Forelimb muscle (tissue), 1 donor: ENCODE measurements at places on chromosomes 5 and 9.

DNA sequence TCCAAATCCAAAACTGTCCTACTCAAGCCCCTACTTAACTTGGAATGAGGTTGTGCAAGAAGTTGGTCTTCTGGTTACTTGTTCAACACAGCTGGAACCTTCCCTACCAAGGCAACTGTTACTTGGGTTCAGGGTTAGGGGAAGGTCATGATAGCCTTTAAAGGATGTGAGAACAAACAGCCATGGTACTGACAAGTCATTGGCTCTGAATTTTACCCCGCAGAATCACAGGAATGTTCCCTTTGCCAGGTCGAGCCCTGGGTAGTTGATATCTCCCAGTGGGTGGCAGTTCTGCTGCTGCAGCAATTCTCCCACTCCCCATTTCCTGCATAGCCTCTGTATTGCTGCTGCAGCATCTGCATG is 396.1 kb upstream of the MPDZ start:
- no peak for DNase-seq

DNA sequence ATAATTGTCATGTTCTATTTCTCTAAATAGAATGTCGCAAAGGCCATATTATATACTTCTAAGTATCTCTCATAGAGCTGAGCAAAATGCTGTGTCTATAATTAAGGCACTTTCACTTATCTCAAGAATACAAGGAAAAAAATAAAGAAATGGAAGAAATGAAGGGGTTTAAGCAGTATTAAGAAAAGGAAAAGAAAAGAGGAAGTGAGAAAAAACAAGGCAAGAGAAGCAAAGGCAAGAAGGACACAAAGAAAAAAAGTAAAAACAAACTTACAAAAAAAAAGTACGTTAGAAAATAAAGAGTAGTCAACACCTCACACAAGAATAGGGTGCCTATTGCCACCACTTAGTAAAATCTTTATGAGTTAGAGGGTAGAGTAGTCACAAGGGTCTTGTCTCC is 506.2 kb downstream of the GABRG2 start:
- no peak for DNase-seq

DNA sequence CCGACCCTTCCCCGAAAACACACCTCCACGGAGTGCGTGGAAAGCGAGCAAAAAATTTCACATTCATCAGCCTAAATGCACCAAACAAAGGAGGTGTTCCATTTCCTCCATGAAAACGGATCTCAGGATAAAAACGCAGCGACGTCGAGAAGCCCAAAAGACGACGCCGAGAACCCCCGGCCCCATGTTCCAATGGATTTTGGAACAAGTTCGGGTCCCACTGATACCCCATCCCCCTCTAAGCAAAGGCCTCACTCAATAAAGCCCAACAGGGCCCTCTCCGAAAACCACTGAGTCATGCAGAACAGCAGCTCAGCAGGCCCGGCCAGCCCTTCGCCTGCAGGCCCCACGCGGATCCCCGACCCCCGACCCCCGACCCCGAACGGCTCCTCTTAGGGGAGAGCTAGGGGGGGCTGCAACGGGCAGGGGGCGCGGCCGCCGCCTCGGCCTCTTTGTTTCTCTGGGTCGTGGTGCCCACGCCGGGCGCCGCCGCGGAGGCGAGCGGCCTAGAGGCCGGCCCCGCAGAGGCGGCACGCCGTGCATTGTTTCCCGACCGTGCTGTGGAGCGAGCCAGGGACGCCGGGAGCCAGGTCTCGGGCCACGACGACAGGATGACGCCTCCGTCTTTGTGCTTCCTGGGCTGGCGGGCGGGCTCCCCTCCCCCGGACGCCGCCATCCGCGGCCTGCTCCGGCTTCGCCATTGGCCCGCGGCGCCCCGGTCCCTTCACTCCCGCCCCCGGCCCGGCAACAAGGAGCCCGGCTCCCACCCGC is 915 bp downstream of the ZFAND5 start:
- no peak for DNase-seq

- DNase-seq, result no peak
Observed at GRCh38 chr9:135152614-135153334, 65.3 kb downstream of the OLFM1 start.

- DNase-seq, result no peak
Observed at GRCh38 chr5:106127341-106127781, 1543.4 kb downstream of the EFNA5 start.

GRCh38 chr5:180433032-180433422 is 61.2 kb upstream of the CNOT6 start:
- DNase-seq, result no peak

- DNase-seq, result no peak
Observed at GRCh38 chr9:120668399-120668798, 45.9 kb downstream of the MEGF9 start.

GRCh38 chr9:98067184-98067583 is 10.7 kb downstream of the NANS start:
- no peak for DNase-seq

GRCh38 chr5:133398646-133399101 is 213.7 kb downstream of the FSTL4 start:
- DNase-seq, result no peak

DNA sequence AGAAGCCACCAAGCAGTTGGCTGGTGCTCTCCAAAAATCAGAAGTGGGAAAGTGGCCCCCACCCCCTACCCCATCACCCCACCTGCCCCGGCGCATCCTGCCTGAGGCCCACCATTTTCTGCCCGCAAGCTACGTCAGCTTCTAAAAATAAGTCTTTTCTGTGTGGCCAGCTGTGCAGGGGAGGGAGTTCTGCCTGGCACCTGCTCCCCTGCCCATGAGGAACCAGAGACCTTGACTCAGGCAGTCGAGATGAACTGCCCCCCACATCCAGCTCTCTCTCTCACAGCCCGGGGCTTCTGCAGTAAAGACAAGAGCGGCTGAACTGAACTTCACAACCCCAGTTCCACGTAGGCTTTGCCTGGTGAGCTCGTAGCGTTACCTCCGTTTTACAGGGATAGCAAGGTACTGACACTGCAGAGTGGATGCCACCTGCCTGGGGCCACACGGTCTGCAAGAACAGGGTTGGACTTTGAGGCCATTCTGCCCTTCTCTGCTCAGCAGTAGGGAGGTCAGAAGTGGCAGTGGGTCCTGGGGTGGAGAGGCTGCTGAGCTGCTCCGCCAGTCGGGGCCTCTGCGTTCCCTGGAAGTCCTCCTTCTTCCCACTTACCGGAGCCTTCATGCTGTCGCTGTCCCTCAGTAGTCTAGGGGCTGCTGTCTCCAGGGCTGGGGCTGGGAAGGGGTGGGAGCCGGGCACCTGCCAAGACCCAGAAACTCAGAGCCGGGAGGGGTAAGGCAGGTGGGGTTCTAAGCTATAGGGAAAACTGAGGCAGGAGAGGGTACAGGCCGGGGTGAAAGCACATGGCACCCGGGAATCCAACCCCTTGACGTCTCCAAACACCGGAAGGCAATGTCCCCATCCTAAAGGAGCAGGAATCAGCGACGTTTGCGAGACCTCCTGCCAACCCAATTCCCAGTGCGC is 781 bp downstream of the ST6GALNAC4 start:
- no peak for DNase-seq

- DNase-seq, result no peak
Observed at GRCh38 chr9:16640649-16641048, 229.8 kb downstream of the BNC2 start.

DNA sequence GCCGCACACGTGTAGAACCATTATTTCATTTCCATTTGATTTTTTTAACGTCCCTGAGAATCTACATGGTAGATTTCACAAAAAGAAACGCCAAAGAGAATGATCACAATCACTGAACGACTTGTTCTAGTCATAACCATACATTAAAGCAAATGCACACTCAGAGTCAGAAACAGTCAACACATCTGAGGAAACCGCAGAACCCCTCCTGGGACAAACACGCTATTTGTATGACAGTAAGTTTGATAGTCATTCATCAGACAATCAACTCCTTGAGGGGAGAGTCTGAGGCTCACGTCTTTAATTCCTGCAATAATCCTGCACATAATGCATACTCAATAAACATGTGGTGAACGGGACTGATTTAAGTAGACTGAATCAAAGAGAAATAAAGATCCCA is 129.2 kb downstream of the MED27 start:
- DNase-seq, result no peak

- DNase-seq, result no peak
Observed at GRCh38 chr9:10875752-10876151, 262.9 kb upstream of the PTPRD start.

DNA sequence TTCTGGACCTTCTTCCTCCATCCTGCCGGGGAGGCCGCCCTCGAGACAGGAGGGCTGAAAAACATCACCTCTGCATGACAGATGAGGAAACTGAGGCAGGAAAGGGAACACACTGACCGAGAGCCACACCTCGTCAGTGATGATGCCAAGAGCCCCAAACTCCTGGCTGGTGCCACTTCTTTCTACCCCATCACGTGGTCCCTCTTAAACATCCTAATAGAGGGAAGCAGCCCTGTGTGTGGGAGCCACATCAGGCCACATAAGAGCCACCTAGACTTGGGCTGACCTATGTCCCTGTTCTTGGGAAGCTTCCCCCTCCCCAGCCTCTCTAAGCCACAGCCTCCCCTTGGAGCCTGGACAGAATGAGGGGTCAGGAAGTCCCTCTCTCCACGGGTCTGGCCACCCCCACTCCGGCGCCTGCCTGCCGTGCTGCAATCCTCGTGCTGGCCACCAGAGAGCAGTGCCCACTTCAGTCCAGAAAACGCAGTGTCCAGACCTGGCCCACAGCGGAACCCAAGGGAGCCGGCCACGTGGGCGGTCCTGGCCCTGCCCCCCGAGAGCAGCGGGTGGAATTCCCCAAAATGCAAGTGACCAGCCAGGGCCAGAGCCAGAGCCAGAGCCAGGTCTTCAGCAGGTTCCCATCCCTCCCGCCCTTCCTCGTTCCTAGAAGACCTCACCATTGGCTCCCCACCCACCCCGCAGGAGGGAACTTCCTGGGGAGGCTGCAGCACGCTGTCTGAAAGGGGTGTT is 54.7 kb upstream of the SARDH start:
- peak; percentile 29 for DNase-seq

DNA sequence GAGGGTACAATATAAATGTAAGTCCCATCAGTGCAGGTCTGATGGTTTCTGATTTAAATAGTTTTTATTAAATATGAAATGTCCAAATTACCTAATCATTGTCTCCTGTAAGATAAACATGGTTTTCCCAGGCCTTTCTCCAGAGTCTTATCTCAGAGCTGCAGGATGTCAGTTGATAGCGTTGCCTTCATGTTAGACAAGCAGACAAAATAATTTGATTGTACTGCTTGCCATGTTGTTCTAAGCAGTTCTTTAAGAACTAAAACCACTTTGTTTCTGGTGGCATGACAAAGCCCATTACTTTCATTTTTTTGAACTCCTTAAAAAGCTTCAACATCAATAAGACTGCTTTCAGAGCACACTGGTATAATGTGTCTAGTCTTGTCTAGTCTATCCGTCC is 1073.5 kb downstream of the MAT2B start:
- no peak for DNase-seq

GRCh38 chr5:74546796-74547195 is 93.7 kb downstream of the ENC1 start:
- DNase-seq, result no peak

DNA sequence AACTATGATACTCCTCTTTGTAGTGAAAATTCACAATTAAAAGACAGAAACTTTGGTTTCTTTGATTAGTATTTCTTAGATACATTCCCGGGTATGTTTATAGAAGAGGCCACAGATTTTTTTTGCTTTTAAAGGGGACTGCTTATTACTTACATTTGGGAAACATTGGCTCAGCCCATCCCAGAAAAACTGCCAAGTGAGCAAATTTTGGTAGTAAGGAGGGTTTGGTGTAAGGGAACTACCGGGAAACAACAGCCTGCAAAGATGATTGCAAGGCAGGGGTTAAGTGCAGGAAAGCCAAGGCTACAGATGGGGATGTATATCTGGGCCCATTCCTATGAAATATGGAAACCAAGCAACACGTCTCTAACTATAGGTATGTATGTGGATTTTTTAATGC is 88.8 kb upstream of the SAP30L start:
- no peak for DNase-seq

DNA sequence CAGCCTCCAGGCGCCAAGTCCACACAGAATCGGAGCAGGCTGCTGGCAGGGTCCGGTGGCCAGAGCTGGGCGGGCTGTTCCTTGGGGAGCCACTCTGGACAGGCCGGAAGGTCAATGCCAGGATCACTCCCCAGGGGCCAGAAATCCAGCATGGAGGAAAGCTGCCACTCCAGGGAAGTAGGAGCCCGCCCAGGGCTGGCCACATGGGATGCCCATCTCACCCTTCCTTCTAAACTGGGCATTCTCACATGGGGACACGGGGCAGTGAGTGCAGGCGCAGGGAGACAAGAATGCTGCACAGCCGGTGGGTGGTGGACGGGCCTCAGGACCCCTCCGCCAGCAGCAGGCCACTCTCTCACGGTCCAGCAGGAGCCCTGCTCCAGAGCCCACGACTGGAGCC is 58.2 kb downstream of the ADAMTS2 start:
- no peak for DNase-seq

- DNase-seq, result no peak
Observed at GRCh38 chr5:57436586-57436985, 46.0 kb downstream of the ACTBL2 start.

DNA sequence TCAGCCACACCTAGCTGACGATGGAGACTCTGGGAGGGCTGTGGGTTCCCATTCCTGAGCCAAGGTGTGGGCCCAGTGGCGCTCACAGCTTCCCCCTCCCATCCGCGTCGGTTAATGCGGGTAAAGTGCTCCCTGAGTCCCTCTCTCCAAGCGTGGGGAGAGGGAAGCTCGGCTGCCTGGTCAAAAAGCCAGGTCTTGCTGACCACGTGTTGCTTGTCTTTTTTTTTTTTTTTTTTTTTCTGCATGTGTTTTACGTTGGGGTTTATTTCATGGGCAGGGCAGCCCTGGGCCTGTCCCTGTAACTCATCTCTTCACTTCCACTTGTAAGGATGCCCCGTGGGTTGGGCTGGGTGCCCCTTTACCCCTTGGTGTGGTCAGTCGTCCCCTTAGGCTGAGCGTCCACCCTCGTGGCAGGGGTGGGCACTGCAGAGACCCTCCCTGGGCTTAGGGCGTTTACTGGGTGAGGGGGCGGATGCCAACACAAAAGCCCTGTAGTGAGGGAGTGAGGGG is 11.9 kb downstream of the NKD2 start:
- DNase-seq, result no peak

DNA sequence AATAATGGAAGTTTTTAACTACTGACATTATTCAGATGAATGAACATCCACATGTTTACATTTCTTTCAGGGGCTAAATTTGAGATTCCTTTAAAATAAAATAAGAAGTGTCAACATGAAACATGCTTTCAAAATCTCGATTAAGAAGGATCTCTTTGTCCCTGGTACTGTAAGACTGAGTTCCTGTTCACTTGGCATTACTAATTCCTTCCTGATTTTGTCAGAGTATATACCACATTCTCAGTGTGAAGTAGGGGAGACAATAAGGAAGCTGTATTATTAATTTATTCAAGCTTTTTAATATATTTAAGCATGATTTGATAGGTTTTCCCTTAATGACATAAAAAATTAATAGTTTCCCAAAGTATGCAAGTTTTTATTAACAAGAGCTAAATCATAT is 81.5 kb upstream of the GRHPR start:
- no peak for DNase-seq

DNA sequence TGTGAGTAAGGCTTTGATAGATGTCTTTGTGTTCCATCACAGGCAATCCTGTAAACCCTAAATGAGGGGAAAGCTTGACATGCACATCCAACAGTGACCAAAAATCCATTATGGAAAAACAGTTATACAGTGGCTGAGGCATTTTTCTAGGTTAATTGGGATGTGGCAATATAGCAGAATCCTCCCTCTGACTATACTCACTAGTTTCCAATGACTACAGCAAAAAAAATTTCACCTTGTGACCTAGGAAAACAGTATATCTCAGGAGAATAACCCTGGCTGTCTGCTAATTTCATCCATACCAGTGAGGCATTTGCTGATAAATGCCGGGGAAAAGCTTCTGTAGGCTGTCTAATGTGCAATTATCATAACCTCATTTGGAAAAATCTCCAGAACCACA is 49.9 kb upstream of the SNCAIP start:
- DNase-seq, result no peak

- no peak for DNase-seq
Observed at GRCh38 chr5:158175934-158176481, 317.1 kb upstream of the CLINT1 start.
